ENCODE measurements at places on chromosomes 7 and 10.

GRCh38 chr7:11170175-11170574, 196.5 kb downstream of the PHF14 start:
- DNase-seq: peak; percentile 30

DNA sequence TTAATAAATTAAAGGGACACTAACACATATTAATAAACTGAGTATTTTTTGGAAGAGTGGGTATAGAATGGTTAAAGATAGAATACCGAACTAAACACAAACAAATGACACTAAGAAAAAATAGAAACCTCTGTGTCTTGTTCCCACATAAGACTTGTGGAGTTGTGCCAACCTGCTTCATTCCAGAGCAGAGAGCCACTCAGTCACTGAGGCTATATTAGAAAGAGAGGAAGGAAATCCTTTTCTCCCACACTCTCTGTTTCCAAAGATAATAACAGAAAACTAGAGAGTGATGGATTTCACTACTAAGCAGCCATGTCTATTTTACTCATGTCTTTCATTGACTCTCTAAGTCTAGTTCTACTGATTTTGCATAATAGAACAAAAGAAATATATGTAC, 26.0 kb downstream of the CTNNA3 start:
- no peak for DNase-seq

DNA sequence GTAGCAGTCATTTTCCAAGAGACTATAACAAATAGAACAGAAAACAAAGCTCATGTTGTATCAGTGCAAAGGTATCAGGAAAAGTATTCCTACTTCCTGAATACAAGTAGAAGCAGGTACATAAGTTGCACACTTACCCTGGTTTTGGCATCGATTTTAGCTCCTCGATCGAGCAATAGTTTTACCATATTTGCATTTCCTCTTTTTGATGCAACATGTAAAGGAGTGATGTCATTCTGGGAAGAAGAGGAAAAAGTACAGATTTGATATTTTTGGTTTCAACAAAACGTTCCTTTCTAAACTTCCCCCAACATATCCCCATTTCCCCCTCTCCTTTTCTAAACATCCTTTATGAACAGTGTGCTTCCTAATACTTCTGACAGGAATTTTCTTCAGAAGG, 155.1 kb downstream of the ANK3 start:
- no peak for DNase-seq

- no peak for DNase-seq
These were observed 49.5 kb upstream of the CREB5 start for GRCh38 chr7:28362812-28363211.

GRCh38 chr7:42351316-42351935, 114.4 kb upstream of the GLI3 start:
- peak; percentile 37 for DNase-seq

DNA sequence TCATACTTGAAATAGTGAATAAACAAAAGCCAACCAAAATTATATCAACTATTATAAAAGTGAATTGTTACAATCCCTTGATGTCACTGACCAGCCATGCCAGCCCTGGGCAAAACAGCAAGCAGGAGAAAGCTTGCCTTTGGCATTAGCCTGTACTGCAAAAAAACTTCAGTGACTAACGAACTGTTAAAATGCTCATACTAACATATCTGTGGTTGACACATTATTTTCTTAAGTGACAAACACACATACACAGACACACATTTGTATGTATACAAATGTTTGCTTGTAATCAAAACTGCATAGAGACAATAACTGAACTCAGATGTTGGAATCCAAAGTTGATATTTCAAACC, 29.5 kb downstream of the CHCHD3 start:
- no peak for DNase-seq

GRCh38 chr10:86164960-86165630, 201.5 kb downstream of the GRID1 start:
- no peak for DNase-seq

DNA sequence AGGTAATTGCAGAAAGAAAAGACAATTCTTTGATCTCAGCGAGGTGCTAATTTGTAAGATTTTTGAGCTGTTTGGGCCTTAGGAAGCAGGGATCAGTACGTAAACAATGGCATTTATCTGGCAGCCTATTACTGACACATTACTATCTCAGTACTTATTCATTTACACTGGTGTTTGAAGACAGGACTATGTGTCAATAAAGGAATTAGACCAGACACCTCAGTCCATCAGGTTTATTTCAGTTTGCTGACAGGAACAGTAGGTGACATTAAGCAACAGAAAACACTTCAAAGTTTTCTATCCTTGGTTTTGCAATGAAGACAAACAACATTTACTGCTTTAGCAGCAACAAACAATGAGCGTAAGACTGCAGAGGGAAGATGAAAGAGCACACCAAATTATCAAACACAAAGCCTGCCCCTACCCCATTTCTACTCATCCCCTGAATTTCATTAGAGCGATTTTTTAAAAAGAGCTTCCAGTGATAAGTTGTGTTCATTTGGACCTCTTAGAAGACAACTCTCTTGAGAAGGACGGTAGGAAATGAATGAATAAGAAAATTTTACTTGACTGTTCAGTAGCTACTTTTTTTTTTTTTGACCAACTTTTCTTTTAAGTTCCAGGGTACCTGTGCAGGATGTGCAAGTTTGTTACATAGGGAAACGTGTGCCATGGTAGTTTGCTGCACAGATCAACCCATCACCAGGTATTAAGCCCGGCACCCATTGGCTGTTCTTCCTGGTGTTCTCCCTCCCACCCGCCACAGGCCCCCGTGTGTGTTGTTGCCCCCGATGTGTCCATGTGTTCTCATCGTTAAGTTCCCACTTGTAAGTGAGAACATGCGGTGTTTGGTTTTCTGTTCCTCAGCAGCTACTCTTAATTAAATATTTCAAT, 138.8 kb downstream of the DKK1 start:
- DNase-seq: no peak

DNA sequence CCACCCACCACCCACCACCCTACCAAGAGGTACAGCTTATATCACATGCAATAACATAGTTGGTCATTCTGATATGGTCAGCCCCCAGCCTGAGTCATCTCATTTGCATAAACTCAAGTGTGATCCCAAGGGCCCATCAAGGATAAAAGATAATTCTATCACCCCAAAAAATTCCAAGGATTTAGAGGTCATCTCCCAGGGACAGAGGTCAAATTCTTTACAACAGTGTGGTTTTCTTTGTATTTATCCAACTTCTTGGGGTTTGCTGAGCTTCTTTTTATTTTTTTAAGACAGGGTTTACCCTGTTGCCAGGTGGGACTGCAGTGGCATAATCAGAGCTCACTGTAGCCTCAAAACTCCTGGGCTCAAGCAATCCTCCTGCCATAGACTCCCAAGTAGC, 9.4 kb upstream of the GTPBP10 start:
- no peak for DNase-seq

DNA sequence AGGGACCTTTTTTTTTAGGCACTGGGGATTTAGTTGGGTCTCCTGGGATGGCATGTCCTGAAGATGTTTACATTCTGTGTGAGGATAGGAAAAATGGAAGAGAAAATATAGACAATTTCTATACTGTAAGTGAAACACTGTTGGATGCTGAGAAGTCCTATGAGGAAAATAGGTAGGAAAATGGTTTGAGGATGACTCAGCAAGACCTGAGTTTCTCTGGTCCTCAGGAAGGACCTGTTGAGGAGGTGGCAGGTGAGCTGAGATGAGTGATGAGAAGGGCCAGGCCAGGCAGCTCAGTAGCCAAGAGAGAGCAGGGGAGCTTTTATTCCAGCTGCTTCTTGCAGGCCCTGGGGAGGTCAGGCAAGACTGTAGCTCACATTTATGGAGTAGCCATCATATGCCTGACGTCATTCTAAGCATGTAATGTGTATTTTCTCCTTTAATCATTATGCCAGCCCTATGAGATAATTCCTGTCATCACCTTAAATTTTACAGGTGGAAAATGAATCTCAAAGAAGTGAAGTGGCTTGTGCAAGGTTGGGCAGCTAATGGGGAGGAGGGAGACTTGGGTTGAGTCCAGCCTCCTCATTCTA, 19.1 kb upstream of the LRRC18 start:
- no peak for DNase-seq

DNA sequence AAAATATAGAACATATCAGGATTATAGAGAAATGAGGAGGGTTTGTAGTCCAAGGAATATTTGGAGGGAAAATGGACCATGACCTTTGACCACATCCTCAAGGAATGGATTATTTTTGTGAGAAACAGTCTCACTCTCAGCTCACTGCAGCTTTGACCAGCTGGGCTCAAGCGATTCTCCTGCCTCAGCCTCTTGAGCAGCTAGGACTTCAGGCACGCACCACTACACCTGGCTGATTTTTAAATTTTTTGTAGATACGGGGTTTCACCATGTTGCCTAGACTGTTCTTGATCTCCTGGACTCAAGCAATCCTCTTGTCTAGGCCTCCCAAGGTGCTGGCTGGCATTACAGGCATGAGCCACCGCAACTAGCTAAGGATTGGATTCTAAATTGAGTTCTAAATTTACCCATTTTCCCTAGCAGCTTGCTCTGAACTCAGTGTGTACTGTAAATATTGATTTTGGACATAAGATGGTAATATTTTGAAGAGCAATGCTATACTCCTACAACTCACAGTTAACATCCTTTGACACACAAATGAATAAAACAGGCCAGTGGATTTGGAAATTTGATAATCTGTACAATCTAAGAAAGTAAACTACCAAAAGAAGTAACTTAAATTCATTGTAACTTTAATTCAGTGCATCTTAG, 73.8 kb downstream of the TET1 start:
- no peak for DNase-seq

- DNase-seq: no peak
These were observed 70.7 kb upstream of the NPY start for GRCh38 chr7:24213311-24213710.

DNA sequence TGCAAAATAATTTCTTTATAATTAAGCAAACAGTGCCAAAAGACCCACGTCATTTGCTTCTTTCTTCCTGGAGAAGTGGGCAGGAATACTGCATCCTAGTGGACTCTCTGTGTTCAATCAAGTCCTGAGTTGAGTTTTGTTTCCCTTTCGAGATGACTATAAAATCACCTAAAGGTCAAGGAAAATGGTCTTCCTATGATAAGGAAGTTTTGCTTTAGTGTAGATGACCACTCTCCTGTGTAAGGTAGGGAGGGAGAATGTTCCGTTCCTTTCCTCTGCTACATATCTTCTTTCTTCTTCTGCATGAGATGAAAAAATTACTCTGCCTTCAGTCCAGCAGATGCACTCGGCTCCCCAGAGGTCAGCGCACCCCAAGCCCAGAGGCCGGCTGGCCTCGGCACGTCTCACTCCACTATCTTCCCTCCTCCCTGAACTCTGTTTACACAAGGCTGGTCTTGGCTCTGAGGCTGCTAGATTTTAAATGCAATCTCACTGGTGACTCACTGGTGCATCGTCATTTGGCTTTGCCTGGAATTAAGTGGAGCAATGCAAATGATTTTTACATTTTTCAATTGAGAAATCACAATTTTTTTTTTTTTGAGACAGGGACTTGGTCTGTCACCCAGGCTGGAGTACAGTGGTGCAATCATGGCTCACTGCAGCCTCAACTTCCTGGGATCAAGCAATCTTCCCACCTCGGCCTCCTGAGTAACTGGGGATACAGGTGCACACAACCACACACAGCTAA, 18.6 kb upstream of the VDAC2 start:
- no peak for DNase-seq

GRCh38 chr7:110831419-110831818, 259.5 kb upstream of the LRRN3 start:
- no peak for DNase-seq

- no peak for DNase-seq
These were observed 16.5 kb upstream of the EIF5AL1 start for GRCh38 chr10:79495791-79496190.

- no peak for DNase-seq
These were observed 180.0 kb upstream of the BMPER start for GRCh38 chr7:33725111-33726025.

DNA sequence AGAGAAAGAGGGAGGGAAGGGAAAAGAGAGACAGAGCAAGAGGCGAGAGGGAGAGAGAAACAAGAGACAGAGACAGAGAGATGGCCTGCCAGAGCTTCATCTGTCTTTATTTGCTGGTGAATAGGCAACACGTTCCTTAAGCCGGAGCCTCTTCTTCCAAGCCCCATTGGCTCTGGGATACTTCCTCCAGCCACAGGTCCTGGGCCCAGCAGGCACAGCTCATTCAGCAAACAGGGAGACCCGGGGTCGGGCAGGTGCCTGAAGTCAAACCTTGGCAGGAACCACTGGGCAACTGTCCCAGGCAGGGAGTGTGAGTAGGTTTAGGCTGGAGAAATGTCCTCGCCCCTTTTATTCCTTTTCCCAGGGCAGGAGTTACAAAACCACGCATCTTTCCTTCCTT, 68.2 kb downstream of the MYL10 start:
- no peak for DNase-seq

DNA sequence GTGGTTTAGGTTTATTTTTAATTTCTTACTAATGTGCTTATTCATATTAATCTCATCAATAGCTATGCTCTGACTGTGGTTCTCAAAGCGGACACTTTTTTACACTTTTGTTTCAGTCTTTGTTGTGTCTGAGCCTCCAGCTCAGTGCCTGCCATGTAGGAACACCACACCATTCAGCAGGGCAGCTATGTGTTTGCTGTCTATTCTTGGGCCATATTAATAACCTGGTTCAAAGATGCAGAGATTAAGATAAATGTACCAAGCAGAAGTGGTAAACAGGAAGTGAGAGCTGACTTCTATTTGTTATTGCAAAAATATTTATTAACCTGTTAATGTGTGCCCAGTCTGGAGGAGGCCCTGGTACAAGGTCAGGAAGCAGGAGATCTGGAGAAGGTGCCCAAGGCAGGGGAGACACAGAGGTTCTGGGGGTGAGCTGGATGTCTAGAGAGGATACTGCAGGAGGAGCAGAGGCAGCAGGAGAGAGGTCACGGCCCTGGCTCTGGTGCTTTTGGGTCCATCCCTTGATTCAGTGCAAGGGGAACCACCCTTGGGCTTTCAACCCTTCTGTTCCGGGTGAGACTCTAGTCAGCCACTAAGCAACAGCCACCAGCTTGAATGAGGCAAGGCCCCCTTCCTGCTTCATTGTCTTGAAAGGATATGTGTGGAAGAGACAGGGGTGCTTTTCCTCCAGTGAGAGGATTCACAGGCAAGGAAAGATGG, 1.9 kb downstream of the TBXAS1 start:
- no peak for DNase-seq

DNA sequence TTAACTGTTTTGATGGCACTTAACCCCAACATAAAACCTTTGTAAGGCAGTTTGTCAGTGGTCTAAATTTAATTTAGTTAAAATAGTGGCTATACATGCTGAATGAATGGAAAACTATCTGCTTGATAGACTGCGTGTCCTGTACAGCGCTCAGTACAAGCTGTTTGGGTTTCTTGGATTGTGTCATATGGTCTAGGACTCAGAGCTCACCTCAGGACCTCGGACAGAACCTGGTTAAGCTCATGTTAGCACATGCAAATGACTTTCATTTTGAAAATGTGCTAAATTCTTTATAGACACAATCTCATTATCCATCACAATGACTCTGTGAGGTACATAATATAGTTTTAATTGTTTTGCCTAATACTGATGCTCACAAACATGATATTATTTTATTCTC, 55.7 kb upstream of the RELN start:
- DNase-seq: no peak

- no peak for DNase-seq
These were observed 443.7 kb downstream of the GLRX3 start for GRCh38 chr10:130579913-130580312.

GRCh38 chr10:126658928-126659327, 11.6 kb downstream of the C10orf90 start:
- no peak for DNase-seq

- DNase-seq: no peak
These were observed 49.1 kb downstream of the AOC1 start for GRCh38 chr7:150901160-150902035.

GRCh38 chr7:66247380-66248078, 42.4 kb downstream of the TPST1 start:
- no peak for DNase-seq
